Ammon's horn (tissue), 1 donor: ENCODE measurements at places on chromosomes 2 and 18.

GRCh38 chr18:58223717-58224424 is 179.8 kb downstream of the NEDD4L start:
- DNase-seq, result no peak

DNA sequence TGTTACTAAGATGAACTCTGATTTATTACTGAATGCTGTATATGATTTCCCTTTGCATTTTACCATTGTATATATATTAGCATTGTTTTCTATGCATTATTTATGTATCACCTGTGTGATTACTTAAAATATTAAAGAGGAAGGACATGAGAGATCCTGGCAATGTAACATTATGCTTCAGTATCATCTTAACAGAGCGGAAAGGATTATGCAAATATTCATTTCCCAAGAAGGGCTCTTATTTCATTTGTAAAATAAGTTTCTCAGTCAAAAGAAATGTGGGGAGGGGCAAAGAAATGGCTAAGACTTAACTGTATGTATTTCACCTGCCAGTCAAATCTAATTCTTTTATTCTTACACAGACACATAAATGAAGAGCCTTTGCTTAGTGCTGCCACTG is 654.2 kb upstream of the PKDCC start:
- DNase-seq, result no peak

DNA sequence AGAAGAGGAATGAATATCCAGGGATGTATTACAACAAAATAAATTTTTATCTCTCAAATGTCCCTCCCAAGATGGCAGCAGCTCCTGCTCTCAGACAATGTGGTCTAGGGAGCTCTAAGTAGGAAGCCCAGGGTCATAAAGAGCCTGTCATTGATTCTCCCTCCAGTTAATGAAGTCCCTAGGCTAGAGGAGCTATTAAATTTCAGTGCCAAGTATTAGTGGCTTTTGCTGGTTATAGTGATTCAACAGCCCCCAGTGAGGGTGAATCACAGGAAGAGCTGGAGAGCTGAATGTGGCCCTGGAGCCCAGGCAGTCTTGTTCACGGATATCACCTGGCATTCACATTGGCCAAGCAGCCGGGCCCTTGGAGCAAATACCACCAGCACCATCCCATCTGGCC is 109.8 kb upstream of the YPEL5 start:
- no peak for DNase-seq

GRCh38 chr2:191165176-191165643 is 14.4 kb upstream of the STAT4 start:
- peak; percentile 54 for DNase-seq

GRCh38 chr2:151657667-151658076 is 76.6 kb downstream of the NEB start:
- DNase-seq, result no peak

- no peak for DNase-seq
Measured at GRCh38 chr2:175973373-175973772, 28.7 kb downstream of the LNPK start.

- no peak for DNase-seq
Measured at GRCh38 chr2:11022591-11023273, 111.0 kb downstream of the KCNF1 start.

DNA sequence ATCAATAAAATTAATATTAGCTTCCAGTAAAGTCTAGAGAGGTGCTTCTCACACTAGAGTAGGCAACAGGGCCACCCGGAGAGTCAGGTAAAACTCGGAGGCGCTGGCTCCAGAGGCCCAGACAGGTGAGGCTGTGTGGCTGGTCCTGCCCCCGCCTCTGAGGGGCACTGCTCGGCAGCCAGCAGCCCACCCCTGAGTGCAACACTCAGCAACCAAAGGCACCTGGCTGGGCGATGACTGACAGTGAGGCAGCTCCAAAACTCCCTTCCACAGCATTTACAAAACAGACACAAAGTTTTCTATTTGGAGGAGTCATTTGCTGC is 138.8 kb upstream of the ID2 start:
- no peak for DNase-seq

GRCh38 chr2:12262681-12263436 is 453.9 kb upstream of the TRIB2 start:
- DNase-seq, result peak; percentile 49

- peak; percentile 86 for DNase-seq
Measured at GRCh38 chr2:222708274-222708710, 36.8 kb downstream of the MOGAT1 start.

GRCh38 chr2:19868701-19869580 is 32.8 kb downstream of the TTC32 start:
- no peak for DNase-seq

GRCh38 chr2:95005726-95006125 is 19.8 kb upstream of the MAL start:
- DNase-seq, result no peak

GRCh38 chr2:73232403-73233153 is 461 bp downstream of the PRADC1 start:
- DNase-seq, result no peak

DNA sequence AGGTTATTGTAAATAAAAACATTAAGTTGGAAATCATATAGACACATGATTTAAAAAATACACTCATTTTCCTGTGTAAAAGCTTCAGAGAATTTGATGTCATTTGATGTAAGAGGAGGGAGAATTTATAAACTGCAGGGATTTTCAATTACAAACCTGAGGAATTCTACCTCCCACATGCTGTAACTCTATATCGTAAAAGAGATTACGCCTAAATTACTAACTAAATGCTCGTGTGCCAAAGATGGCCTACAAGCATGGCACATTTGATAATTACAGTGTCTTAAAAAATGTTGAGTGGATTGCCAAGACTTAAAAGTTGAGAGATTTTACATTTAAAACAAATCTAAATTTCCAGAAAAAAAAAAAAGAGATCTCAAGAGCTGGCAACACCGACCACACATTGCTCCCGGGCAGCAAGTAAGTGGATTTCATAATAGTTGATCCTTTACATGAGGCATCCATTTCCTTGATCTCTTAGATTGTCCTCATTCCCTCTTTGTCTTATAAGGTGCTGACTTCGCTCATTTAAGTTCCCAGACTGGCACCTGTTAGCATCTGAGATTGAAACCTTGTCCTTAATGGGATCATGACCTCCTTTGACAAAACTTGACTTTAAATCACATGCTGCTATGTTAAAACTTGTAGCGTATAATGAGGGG is 840.3 kb upstream of the ZEB2 start:
- DNase-seq, result no peak

DNA sequence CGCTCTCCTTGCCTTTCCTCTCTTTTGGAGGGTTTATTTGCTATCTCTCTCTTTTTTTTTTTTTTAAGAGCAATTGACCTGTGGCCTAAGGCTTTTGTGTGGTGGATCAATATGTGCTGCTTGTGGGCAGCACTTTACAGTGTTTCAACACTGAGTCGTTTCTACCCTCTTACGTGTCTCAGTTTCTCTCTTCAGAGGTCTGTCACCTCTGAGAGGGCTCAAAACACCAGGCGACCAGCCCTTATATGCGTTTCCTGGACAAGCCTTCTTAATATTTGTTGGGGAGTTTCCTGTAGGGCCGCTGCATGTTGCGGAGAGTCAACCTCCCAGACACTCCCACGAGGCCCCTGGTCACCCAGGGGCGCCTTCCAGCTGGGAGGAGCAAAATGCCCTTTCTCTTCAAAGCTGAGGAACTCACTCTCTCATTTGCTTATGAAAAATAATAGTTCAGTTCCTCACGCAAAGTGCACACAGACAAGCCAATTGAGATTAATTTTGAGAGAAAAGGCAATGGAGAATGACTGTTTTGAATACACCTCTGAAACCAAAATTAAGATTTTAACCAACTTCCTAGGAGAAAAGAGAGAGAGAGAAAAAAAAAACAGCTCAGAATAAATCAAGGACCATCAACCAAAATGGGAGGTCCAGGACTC is 96.3 kb upstream of the B3GNT2 start:
- DNase-seq, result no peak

DNA sequence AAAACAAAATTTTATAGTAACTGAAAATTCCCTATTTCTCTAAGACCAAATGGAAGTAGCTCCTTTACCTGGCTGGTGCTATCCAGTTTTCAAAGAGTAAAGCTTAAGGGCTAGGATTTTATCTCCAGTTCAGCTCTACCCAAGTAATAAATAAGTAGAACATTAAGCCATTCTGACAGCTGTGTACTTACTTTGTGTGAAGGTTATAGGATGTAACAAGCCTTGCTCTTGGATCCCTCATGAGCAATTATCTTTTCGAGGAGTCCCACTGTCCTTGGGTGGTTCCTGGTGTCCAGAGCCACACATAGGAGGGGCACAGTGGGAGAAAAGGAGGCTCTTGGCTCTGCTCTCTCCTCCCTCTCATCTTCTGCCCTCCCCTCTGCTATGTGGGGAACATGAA is 45.5 kb downstream of the KIF5C start:
- no peak for DNase-seq

GRCh38 chr2:102826904-102827303 is 65.1 kb downstream of the TMEM182 start:
- DNase-seq, result peak; percentile 60

- DNase-seq, result peak; percentile 37
Measured at GRCh38 chr2:32061973-32062861, 1.1 kb upstream of the SPAST start.
